ENCODE measurements at places on chromosomes 7 and 10. TPM values are rescaled to one million over a fixed set of nuclear protein-coding genes. Genes with fewer than 3 reads are reported as not detected.

- DNase-seq = no peak
Measured at GRCh38 chr7:90728568-90728967, 132.4 kb downstream of the CDK14 start.

- peak; percentile 44 for DNase-seq
Measured at GRCh38 chr10:9814285-9814864, 1203.3 kb upstream of the CELF2 start.

The GIMAP7 gene
- total RNA-seq = not detected

GRCh38 chr10:59337201-59337652 lies 25.1 kb downstream of the FAM13C start:
- DNase-seq = peak; percentile 5

GRCh38 chr7:39908973-39909372 lies 41.1 kb upstream of the CDK13 start:
- no peak for DNase-seq

The ENO4 gene
- under 0.01 TPM for total RNA-seq

DNA sequence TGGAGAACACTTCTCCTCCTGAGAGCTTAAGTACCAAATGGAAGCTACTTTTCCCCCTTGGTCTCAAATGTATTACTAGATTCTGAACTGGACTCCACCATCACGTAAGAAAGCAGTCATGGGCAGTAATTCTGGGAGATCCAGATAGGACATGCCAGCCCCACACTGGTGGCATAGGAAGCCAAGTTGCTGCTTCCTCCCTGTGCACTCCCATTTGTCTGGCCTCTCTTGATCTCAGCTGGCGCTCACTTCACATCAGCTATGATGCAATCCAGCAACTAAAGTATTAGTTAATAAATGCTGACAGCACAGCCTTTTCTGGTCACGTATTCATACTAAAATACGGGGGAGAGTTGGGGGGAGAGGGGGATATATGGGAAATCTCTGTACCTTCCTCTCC lies 3.4 kb upstream of the IL6 start:
- peak; percentile 60 for DNase-seq

The MBL2 gene
- total RNA-seq = not detected

The PILRA gene
- total RNA-seq = 0.43 TPM

GRCh38 chr7:49776994-49777393 lies 3.6 kb downstream of the VWC2 start:
- DNase-seq = no peak

The FAM25A gene
- total RNA-seq = not detected

DNA sequence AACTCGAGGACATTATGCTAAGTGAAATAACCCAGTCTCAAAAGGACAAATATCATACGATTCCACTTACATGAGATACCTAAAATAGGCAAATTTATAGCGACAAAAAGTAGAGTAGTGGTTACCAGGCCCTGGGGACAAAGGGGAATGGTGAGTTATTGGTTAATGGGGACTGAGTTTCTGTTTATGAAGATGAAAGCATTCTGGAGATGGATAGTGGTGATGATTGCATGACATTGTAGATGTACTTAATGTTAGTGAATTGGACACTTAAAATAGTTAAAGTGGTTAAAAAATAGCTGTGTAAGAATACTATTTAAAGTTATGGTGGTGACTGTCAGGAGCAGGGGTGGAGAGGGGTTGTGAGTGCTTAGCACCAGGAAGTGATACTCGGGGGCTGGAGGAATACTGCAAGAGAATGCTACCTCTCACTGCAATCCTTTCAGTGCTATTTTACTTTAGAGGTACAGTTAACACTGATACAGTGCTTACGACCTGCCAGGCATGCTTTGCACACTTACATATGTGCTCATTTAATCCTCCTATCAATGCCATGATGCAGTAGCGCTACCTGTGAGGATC lies 16.7 kb upstream of the TEX36 start:
- DNase-seq = no peak

GRCh38 chr7:44615149-44615611 lies 8.8 kb downstream of the OGDH start:
- DNase-seq = peak; percentile 34

GRCh38 chr10:95423164-95424005 lies 132.6 kb upstream of the PDLIM1 start:
- no peak for DNase-seq

DNA sequence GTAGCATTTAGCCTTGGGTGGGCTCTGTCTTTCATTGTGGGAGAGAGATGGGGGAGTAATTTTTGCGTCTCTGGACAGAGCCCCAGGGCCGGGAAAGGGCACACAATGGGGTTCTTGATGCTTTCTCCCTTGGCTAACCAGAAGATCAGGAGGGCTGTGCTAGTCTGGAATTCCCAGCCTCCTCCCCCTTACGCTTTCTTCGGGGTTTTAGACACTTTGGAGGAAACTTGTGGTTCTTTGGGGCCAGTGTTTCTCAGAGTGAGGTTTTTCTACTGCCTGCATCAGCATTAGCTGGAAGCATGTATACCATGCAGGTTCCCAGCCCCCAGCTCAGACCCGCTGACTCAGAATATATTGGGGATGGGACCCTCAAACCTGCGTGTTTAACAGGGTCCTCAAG lies 7.0 kb downstream of the NEURL1 start:
- DNase-seq = no peak

The SOSTDC1 gene
- total RNA-seq = not detected

GRCh38 chr10:44752451-44753441 lies 158.4 kb upstream of the TMEM72 start:
- DNase-seq = peak; percentile 77

DNA sequence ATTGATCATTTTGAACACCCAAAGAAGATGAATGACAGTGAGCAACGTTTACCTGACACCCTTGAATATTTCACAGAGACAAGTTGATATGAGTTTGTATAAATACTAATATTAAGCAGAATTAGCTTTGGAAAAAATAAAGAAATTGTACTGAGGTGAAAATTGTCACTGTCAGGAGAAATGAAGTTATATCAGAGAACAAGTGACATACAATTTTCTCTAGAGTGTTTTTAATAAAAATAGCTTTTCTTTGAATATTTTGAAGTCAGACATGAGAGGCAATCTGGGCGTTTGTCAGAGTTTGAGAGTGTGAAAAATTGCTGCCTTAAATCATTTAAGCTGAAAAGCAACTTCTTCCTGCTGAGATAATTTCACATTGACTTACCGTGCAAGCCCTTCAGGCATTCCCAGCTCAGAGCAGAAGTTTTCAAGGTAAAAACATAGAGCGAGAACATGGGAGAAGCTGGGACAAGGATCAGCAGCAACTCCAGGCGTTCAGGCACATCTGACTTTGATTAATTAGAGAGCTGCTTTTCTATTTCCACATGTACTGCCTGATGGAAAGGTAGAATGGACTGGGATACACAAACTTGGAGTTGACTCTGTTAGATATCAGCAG lies 535.9 kb downstream of the TFEC start:
- DNase-seq = no peak

The DDX56 gene
- 57.0 TPM for total RNA-seq

GRCh38 chr10:77919713-77920108 lies 6.8 kb downstream of the DLG5 start:
- peak; percentile 82 for DNase-seq

DNA sequence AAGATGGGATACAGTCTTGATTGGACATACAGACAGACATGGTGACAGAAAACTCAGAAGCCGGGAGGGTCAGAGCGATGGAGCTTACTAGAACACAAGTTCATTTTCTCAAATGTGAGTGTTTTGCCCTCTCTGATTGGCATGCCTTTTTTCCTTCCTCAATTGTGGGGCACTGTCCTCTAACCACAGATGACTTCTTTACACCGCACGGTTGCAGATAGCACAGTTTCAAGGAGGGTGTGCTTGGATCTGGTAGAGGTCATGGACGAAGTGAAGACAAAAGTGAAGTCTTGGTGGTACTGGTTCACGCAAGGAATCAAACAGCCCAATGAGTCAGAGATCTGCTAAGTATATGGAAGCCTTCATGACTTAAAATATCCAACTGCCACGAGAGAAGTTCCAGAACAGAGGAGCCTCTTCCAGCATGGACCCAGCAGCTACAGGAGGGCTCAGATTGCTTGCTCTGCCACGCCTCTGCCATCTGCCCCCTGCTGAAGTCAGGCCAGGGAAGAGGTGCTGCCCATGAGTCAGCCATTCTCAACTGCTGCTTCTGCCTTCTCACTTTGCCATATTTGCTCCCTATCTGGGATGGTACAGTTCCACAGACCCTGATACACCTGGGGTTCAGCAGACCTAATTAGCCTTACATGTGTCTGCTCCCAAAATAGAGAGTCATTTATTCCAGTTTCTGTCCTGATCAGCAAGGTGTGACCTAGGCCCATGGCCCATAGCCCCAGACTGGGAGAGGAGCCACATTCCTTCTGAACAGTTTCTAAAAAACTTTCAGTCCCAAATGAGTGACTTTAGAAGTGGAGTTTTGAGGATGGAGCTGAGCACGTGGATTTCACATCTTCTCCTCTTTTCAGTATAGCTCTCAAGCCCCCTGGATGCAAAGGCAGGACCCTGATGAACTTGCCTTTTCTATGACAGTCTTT lies 413.8 kb downstream of the KCNMA1 start:
- DNase-seq = no peak

The GNAI1 gene
- total RNA-seq = 56.0 TPM

DNA sequence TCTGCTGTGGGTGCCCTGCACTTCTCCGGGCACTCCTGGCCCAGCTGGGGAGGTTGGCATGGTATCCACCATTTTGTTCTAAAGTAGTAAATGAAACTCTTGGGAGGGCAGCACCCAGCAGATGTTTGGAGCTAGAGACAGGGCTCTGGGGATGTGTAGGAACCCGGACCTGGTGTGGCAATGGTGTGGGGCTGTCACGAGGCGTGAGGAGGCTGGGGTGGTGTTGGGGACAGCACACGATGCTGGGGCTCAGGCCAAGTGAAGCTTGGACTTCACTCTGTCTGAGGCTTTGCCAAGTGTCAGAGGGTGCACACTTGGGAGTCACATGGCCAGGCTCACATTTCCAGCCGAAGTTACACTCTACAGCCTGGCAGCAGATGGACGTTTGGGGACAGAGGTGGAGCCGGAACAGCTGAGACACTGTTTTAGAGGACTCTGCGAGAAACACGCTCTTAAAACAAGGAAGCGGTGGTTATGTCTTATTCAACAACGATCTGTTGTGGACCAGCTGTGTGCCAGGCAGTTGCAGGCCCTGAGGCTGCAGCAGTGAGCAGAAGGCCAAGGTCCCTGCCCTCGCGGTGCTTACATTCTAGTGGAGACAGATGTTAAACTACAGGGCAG lies 118.2 kb downstream of the CUX1 start:
- no peak for DNase-seq

DNA sequence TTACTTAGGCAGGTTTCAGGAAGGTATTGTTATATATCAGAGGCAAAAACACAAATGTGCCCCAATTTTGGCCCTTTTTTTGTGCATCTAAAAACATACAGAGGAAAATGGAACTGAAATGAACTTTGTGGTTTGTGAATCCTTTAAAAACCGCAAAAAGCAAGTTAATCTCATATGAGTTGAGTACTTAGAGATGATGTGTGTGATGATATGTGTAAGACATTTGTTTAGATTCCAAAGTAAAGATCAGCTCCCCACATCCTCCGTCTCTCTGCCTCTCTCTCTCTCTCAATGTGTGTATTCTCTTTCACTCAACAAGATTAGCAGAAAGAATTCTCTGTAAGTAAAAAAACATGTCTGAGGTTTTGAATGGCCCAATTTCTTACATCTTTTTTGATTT lies 201.9 kb downstream of the MALRD1 start:
- DNase-seq = peak; percentile 62

GRCh38 chr7:8263048-8263447 lies 1.1 kb upstream of the ICA1 start:
- no peak for DNase-seq

DNA sequence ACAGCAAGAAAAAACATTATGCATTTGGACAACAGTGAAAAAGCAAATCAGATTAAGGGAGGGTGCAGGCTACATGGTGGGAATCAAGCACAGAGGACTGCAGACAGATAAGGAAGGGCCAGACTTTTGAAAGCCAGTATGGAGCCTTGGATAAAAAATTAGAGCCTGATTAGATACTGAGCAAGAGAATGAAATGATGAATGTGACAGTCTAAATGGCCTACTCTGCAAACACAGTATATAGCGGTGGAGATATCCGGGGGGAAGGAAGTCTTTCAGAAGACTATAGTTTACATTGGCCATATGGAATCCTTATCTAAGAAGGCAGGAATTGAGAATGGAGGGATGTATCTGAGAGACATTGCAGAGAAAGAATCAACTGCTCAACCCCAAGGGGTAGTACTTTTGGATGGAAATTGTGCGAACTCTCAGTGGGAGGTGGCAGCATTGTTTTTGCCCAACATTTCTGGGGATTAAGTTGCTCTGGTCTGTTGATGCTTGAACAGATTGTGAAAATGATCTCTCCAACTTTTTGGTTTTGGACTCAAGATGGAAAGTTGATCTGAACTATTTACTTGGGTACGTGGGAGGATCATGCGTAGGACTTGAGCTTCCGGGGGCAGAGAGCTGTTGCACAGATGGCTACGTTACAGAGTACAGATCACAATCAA lies 39.4 kb upstream of the CHCHD3 start:
- no peak for DNase-seq
